ENCODE measurements at places on chromosomes 4 and X.

DNA sequence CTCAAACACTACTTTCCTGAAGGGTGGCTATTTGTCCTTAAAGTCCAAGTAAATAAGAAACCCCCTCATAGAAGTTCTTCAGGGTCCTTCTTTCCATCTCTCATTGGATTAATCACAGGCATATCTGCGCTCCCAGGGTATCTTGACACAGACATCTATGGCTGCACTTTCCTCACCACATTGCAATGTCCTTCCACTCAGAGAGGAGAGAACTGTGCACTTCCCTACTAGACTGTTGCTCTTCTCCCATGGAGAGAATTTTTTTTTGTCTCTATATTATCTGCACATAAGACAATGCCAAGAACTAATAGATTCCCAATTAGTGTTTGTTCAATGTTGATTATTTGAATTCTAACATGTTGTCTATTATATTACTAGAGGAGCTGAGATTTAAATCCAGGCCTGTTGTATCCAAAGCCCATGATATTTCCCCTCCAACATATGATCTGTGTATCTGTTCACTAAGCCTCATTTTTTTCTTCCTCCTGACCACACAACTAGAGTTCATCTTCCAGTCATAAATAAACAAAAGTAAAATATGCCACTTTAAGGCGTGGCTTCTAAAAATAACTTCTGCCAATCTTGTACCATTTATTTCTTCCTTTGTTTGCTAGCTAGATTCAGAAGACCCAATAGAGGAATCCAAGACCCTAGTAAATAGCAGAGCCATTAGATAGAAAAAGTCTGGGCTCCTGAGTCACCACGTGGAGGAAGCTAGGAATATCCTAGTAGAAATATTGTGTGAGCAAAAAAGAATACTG lies 61.5 kb upstream of the FAM241A start:
- no peak for DNase-seq

GRCh38 chrX:49000636-49001035 lies 1.4 kb downstream of the GRIPAP1 start:
- no peak for DNase-seq

GRCh38 chrX:153571534-153571908 lies 27.4 kb downstream of the CCNQ start:
- DNase-seq = no peak

- DNase-seq = no peak
These were observed 28.1 kb downstream of the STARD8 start for GRCh38 chrX:68675571-68675970.

DNA sequence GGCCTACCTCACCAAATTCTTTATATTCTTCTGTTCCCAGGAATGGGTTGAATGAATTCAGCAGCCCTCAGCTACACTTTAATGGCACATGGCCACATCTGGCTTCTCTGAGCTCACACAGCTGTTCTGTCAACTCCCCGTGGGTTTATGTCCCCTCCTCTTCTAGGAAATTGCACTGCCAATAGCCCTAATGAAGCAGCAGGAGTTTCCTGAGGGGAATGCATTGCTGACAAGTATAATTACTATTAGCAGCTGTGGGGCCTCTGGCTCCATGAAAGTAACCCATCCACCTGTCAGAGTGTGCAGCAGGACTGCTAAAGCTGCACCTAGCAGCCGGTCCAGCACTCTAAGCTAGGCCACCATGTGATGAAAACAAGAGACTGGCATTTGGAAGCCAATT lies 50.3 kb downstream of the FTHL17 start:
- no peak for DNase-seq

- no peak for DNase-seq
These were observed 109.7 kb downstream of the AFAP1 start for GRCh38 chr4:7829652-7830580.

- no peak for DNase-seq
These were observed 61.7 kb downstream of the ADRA2C start for GRCh38 chr4:3827616-3828492.

- no peak for DNase-seq
These were observed 123.9 kb downstream of the MID1 start for GRCh38 chrX:10496345-10496965.

- no peak for DNase-seq
These were observed 45.2 kb downstream of the HTRA3 start for GRCh38 chr4:8314691-8315255.

DNA sequence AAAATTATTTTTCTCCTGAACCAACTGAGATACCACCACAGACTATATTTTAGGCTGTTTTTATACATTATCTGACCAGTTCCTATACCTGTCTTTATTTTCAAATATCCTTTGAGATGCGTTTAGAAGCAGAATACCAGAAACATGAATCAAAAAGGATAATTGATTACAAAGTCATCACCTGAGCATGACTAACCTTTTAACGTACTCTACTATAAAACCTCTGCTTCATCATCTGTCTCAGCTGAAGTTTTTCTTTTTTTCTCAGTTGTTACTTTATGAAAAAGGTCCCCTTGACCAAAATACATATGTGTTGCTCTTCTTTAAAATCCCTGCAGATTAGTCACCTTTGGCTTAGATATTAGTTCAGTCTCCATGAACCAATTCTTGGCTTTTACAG lies 109.8 kb downstream of the AMMECR1 start:
- no peak for DNase-seq

- DNase-seq = no peak
These were observed 111.2 kb downstream of the ELOVL6 start for GRCh38 chr4:110087070-110087708.

DNA sequence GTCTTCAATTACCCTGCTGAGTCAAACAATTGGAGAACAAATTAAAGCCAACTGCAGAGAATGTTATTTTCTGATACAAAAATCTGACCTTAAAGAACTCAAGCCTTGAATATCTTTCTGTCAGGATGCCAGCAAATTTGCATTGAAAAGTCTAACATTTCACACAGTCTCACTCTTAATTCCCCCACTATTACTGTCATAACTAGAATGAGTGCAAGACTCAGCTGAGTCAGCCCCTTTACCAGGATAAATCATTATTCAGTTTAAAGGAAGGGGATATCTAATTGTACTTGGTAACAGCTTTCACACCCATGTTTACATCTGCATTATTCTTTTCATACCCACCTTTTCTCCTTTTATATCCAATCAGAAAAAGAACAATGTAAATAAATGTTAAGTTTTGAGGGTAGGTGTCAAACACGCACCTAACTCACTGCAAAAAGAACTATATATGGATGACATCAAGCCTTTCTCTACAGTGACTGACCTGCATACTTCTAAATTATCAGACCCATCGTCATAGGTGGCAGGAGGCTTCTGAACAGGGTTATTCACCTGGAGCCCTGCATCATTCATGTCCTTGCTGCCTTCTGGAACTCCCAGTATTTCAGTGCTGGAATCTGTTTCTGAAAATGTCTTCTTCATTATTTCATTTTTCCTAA lies 117.4 kb downstream of the TMA16 start:
- DNase-seq = no peak

GRCh38 chrX:19720236-19720635 lies 167.2 kb downstream of the SH3KBP1 start:
- DNase-seq = no peak

DNA sequence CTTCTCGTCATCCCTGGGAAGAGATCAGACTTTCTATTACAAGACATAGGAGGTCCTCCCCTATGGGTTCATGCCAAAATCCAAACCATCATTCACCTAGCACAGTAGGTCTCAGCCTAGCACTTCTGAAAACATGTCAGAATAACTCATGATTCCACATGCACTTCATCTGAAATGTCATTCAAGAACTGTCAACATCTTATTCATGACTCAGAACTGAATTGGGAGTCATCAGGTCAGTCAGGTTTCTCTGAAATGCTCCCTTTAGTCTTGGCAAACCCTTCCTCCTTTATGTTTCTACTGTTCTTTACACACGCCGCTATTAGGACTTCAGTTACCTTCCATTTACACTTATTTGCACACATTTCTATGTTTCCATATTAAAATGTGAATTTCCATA lies 67.2 kb downstream of the ANTXR2 start:
- DNase-seq = no peak

GRCh38 chrX:86930419-86930818 lies 587.2 kb upstream of the KLHL4 start:
- DNase-seq = no peak

DNA sequence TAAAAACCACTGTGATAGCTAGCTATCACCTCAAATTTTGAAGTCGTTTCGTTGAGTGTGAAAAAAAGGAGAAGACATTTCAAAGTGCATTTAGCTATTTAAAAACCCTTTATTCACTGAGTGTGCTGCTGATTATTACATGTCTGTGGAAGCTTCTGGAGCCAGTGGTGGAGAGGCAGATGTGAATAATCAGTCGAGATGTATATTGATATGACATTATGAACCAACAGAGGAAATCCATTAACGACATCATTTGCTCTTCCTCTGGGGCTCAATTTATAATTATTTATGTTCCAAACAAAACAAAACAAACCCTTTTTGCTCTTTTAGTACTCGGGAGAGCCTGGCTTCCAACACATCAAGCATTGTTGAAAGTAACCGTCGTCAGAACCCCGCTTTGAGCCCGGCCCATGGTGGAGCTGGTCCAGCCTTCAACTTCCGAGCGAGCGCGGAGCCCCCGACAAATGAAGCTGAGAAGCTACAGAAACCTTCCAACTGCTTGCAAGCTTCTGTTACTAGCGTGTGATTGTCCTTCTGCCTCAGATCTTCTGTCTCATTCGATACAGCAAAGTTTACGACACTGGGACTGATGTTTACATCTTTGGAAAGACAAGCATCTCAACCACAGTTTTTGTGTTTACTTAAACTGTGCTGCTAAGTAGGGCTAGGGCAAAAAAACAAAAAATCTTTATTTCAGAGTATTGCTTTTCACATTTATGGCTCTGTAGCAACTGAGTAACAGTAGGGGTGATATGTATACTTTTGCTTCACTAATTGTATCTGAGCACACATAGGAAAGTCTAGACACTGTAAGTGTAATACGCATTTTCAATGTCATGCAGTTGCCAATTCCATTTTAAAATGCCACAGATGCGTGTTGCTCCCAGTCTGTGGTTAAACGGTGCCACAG lies 111.9 kb downstream of the STOX2 start:
- no peak for DNase-seq

- no peak for DNase-seq
These were observed 126.6 kb upstream of the FAM9C start for GRCh38 chrX:13170966-13171558.

GRCh38 chr4:4524364-4524763 lies 17.5 kb downstream of the STX18 start:
- no peak for DNase-seq

DNA sequence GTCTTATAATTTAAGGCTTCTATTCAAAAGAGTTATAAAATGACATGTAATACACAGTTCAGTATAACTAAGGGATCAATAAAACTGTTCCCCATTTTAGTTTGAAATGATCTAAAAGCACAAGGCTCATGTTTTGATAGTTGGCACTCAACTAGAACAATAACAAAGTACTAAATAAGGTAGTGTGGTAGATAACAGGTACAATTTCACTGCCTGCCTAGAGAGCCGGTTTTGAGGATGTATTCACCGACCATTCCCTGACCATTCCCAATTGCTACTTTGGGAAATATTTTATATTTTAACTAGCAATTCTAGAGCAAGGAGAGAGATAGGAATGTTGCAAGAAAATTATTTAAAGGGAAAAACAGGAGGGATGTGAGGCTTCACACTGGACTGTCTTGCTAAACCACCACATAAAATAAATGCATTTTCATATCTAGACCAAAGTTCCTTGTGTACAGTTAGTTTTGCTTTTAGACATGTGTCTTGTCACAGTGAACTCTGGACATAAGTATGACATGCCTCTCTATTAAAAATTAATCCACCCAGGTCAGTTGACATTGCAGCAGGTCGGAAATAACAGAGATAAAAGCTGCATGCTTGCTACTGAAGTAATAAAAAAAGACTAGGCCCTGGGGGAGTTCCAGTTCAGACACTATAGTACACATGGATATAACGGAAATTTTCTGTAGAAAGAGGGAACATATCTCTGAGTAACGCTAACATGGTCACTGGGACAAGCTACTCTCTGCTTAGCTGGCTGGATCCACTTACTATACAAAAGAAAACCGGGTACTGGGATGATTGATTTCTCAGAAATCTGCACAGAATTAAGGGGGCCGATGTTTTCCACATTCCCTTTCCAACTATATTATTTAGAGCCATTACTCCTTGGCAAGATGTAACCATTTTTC lies 56.3 kb upstream of the NAP1L5 start:
- no peak for DNase-seq

- no peak for DNase-seq
These were observed 138.0 kb downstream of the VEGFC start for GRCh38 chr4:176654565-176655216.

- DNase-seq = no peak
These were observed 195.6 kb downstream of the LARP7 start for GRCh38 chr4:112832493-112832892.

- no peak for DNase-seq
These were observed 870.2 kb downstream of the C4orf33 start for GRCh38 chr4:129966175-129966574.

GRCh38 chr4:169397762-169398161 lies 127.0 kb upstream of the SH3RF1 start:
- DNase-seq = no peak

GRCh38 chrX:27966955-27967354 lies 14.3 kb downstream of the DCAF8L1 start:
- DNase-seq = no peak

DNA sequence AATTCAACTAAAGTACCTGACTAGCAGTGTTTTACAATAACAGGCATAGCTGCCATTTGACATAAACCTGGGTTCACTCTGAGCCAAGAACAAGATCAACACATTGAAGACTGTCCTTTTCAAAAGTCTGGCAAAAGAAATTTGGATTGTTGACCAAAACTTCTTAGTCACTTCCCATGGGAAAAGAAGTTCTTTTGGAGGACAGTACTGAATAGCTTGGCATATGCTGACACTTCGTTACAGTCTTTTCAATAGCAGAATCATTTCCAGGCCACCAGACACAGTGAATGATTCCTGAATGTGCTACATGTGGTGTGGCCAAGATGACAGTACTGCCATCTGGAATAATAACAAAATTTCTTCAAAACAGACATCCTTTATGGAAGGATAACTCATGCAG lies 560.3 kb downstream of the GRID2 start:
- DNase-seq = no peak

DNA sequence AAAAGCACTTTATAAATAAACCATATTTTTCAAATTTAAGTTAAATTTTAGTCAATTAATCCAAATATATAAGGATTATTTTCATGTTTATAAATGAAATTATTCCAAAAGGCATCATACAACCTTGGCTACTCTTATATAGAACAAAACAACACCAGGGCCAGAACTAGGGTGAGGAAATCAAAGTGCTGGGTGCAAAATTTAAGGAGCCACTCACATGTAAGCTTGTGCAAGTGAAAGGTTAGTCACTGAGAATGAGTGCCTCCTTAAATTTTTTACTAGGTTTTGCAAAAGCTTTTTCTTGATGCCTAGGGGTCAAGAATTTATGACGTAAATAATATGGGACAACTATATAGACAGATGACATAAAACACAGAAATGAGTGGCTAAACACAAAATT lies 83.4 kb upstream of the COX18 start:
- DNase-seq = no peak

DNA sequence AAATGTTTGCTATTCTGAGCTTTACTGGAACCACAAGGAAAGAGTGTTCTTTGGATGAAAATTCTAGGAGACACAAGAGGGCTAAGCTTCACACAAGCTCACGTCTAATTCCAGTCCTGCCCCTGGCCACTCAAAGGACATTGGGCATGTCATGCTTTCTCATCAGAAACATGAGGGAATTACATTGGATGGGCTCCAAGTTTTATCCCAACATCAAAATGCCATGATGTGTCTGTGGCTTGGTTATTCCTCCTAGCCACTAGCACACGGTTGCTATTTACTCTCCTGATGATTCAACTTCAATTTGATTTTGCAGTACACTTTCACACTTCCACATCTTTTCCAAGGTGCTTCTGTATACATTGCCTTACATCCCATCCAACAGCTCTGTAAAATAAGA lies 149.6 kb upstream of the FAM9B start:
- DNase-seq = no peak

Data from NCI-H526 treated with DMSO at 0.1 percent for 48 hours (cell line).